Activated CD4-positive, alpha-beta memory T cell treated with anti-CD3 and anti-CD28 coated beads for 36 hours (primary cell): ENCODE measurements at places on chromosomes 1 and 21. TPM values are rescaled to one million over a fixed set of nuclear protein-coding genes. Genes with fewer than 3 reads are reported as not detected.

Gene FCGR3B
- not detected for total RNA-seq

Gene INTS7
- 19.6 TPM for total RNA-seq

Gene DNMT3L
- total RNA-seq = not detected

Gene RGS16
- 51.9 TPM for total RNA-seq

Gene MTR
- total RNA-seq = 46.6 TPM

Gene CAMK1G
- 0.69 TPM for total RNA-seq

Gene JAM2
- total RNA-seq = 0.58 TPM

Gene RPTN
- not detected for total RNA-seq

Gene FTCD
- total RNA-seq = 0.22 TPM

Gene TRABD2B
- not detected for total RNA-seq

Gene CLDN17
- not detected for total RNA-seq

Gene GNAI3
- 9.2 TPM for total RNA-seq

Gene S100A7
- not detected for total RNA-seq

Gene GBP7
- total RNA-seq = not detected

Gene PRDM16
- not detected for total RNA-seq

Gene TMPRSS15
- total RNA-seq = not detected

Gene ADGRB2
- total RNA-seq = 1.6 TPM

Gene DBT
- 11.7 TPM for total RNA-seq

Gene MAB21L3
- not detected for total RNA-seq

Gene TESK2
- total RNA-seq = 4.6 TPM

Gene NCAM2
- not detected for total RNA-seq

Gene CAPN9
- not detected for total RNA-seq

Gene ATP6V1G3
- total RNA-seq = not detected

Gene MXRA8
- 0.19 TPM for total RNA-seq

Gene AGPAT3
- 82.4 TPM for total RNA-seq

Gene NUF2
- 66.3 TPM for total RNA-seq

Gene S100A7A
- total RNA-seq = not detected

Gene PDZK1IP1
- total RNA-seq = not detected

Gene UBXN10
- 0.53 TPM for total RNA-seq

Gene TNFRSF9
- total RNA-seq = 59.9 TPM

Gene AMY2B
- 3.9 TPM for total RNA-seq

Gene HMCN1
- not detected for total RNA-seq

Gene GSTM1
- not detected for total RNA-seq
